ENCODE measurements at places on chromosomes 16 and 17. TPM values are rescaled to one million over a fixed set of nuclear protein-coding genes. Genes with fewer than 3 reads are reported as not detected.

Gene ABCC12
- total RNA-seq = not detected

Gene PCGF2
- total RNA-seq = 56.2 TPM

Gene TEKT1
- total RNA-seq = 0.89 TPM

Gene CEP295NL
- 16.7 TPM for total RNA-seq

DNA sequence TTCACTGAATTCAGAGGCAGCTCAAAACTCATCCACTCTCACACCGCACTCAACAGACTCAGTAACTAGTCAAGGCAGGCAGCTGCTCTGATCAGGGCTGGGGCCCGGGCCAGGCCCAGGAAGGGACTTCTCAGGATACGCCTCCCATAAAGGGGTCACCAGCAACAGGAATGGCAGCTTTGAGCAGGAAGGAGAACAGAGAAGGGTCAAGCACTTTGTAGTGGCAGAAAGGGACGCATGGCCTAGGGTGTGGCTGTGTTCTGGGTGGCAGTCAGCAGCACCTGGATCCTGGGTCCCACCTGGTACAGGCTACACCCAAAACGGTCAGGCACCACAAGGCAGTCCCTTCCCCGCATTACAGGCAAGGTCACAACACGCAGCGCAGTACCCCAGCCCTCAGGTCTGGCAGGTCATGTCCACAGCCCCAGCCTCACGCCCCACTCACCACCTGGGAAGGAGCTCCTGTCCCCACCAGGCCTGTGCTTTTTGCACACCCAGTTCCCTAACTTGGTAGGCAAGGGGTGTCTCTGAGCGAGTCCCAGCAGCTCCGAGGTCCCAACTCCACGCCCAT lies 99.7 kb downstream of the ZNF778 start:
- DNase-seq = no peak

Gene ABCC11
- total RNA-seq = not detected

DNA sequence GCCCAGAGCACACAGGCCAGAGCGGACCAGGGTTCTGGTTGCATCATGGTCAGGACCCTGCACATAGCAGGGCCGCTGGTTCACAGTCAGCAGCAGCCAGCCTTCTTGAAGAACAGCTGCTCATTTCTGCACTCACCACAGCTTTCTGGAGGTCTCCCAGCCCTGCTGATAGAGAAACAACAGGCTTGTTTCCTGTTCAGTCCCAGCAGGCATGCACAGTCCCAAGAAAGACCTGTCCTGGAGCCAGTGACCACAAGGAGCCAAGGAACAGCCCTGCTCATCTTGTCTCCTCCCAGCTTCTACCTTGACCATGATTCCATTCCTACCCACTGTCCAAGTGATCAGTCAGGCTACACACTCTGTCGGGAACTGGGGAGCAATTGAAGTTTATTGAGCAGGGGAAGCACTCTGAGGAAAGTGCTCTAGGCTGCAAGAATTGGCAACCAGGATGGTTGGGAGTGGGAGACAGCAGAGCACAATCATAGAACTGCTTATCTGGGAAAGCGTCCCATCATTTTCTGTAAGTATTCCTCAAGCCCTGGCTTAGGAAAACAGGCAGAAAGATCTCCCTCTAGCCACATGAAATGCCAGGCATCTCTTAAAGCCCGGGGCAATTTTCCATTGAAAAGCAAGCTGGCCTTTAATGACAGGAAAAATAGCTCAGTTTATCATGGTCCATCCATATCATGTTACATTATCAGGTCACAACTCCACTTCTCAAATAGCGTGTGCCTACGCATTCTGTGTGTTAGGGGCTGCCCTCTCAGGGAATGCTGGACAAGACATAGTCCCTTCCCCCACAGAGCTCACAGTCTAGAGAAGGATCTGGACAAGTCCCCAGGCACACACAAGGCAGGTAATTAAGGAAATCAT lies 155.4 kb upstream of the FOXF1 start:
- DNase-seq = no peak
